ENCODE measurements at places on chromosomes 16 and 17.
A peak's percentile ranks its signal among the peaks of the same experiment; 100 is the strongest.

- no peak for DNase-seq
Measured at GRCh38 chr17:55466671-55467070, 44.6 kb downstream of the SMIM36 start.

GRCh38 chr16:66525396-66526180, 24.3 kb downstream of the TK2 start:
- no peak for DNase-seq

DNA sequence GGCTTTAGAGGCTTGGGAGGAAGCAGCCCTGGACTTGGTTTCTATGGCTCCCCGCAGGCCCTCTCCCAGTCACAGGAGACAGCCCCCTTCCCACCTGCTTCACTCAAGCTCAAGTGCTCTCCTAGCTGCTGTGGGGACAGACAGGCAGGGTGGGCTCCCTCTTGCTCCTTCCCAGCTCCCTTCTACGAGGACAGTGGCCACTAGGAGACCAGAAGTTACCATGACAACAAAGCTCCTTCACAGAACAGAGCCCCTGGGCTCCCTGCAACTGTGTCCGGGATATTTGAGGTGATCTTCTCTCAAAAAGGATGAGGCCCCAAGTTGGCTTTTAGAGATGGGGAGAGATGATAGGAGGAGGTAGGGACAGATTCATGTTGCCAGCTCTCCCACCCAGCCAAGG, 116.3 kb downstream of the AMFR start:
- DNase-seq = no peak

DNA sequence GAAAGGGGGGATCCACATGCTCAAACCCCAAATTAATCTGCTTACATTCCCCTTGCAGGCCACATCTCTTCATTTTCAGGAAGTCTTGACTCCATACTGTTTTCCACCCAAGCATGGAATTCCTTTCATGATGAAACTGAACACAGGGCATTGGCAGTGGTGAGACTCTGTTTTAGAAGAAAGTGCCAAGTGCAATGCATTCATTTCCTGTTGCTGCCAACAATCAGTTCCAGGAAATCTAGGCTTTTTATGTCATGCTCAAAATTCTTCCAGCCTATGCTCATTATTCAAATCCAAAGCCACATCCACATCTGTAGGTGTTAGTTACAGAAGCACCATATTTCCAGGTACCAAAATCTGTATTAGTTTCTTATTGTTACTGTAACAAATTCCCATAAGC, 4.1 kb downstream of the CCL2 start:
- no peak for DNase-seq

- DNase-seq = peak; percentile 93
Measured at GRCh38 chr17:42659079-42659931, at the start of gene TUBG2. TUBG2 (plus strand) TSS chr17:42659284; CDS start chr17:42659504, 220 bp downstream.
